ENCODE measurements at places on chromosomes 7 and 10.

DNA sequence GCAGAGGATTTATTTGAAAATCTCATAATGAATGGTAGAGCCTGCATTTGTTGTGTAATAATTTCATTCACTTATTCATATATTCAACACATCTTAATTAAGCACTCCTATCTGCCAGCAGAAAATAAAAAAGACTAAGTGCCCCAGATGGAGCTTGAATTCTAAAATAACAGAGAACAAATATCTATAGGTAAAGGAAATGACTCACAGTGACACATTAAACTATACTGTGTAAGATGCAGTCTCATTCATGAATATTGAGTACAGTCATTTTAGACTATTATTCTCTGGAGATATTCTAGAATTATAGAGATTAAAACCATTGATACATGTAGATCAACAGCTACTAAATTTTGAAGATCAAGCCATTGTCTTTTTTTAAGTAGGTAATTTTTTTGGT lies 72.1 kb downstream of the PTPRZ1 start:
- no peak for DNase-seq

DNA sequence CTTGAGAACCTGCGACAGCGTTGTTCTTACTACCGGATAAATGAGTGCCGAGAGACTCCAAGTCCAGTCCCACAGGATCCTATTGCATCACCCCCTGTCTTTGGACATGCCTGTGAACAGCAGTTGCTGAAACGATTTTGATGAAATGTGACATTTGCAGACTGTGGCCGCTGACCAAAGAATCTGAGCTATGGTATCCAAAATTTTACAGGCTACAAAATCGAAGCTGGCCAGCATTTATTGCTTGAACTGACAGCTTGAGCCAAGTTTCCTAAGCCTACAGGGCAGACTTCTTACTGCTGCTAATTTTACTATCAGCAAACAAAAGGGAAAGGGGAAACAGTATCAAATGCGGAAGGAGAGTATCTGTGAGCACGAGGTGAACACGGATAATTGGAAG lies 12.1 kb upstream of the NPVF start:
- no peak for DNase-seq

DNA sequence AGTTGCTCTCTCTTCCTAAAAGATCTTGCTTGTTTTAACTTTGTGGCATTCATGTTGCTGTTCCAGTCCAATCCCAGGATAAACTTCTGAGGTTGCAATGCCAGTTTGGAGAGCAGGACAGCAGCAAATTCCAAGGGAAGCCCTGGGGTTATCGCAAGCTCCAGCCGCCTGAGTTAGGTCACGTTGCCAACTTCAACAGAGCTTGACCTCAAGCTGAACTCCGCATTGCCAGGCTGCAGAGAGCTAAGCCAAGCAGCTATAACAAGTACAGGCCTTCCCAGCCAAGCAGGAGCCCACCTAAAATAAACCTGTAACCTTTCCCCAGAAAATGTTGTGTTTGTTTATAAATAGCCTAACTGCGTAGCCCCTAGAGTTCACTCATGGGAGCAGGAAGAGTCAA lies 138.9 kb upstream of the LYZL1 start:
- DNase-seq = no peak

GRCh38 chr7:1134951-1135350 lies 25.0 kb downstream of the ZFAND2A start:
- DNase-seq = no peak

DNA sequence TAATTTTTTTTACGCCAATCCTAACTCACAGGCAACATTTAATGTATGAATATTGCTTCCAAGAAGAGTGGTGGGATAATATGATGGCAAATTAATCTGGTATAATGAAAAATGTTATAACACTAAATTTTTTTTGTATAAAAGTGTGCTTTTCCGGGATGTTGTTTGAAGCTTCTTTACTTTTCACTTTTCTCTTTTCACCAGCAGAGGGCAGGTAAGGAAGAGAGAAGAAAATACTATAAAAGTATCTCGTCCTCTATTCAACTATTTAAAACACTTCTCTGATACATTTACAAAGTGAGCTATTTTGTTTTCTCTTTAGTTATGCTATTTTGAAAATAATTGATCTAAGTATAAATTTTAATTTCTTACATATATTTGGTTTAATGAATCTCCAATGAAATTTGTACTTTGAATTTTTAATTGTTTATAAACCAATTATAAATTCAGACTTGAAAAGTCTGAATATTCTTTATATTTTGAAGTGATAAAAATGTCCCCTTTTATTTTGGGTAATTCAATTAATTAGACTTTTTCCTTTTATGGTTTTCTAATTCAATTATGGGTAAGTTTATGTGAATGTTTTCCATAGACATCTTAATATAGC lies 20.7 kb upstream of the CFTR start:
- DNase-seq = no peak

DNA sequence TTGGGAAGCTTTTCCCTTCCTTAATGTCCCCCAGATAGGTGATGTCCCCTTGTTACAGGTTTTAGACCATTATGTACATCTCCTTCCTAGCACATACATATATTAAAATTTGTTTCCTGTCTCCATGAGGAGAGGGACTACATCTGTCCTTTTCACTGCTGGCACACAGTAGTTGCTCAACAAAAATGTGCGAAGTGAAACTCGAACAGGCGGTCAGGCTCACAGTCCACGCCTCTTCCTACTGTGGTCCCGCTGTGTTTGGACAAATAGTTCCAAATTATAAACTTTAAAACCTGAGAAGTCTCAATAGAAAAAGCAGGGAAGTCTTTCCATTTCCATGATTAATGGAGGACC lies 1.2 kb upstream of the HHEX start:
- no peak for DNase-seq

- DNase-seq = no peak
These were observed 436.3 kb downstream of the SORCS1 start for GRCh38 chr10:106728232-106728631.

DNA sequence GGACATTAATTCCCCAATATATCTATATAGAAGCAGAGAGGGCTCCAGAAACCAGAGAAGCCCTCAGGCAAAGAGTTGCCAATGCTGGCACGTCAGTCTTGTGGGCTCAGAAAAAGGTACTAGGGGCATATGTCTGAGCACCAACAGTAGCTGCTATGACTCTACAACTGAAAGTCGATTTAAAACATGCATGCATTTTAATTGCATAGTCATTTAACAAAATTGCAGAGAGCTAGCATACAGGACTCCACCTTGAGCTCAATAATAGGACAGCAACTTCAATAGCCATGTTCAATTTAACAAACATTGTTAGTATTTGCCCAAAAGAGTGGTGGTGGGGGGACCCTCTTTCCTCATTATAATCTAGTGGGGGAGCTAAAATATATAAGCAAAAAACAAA lies 126.5 kb downstream of the AMPH start:
- DNase-seq = no peak

- no peak for DNase-seq
These were observed 134.1 kb downstream of the SPAG6 start for GRCh38 chr10:22479419-22479818.

GRCh38 chr7:32058002-32058401 lies 12.2 kb downstream of the PDE1C start:
- no peak for DNase-seq

DNA sequence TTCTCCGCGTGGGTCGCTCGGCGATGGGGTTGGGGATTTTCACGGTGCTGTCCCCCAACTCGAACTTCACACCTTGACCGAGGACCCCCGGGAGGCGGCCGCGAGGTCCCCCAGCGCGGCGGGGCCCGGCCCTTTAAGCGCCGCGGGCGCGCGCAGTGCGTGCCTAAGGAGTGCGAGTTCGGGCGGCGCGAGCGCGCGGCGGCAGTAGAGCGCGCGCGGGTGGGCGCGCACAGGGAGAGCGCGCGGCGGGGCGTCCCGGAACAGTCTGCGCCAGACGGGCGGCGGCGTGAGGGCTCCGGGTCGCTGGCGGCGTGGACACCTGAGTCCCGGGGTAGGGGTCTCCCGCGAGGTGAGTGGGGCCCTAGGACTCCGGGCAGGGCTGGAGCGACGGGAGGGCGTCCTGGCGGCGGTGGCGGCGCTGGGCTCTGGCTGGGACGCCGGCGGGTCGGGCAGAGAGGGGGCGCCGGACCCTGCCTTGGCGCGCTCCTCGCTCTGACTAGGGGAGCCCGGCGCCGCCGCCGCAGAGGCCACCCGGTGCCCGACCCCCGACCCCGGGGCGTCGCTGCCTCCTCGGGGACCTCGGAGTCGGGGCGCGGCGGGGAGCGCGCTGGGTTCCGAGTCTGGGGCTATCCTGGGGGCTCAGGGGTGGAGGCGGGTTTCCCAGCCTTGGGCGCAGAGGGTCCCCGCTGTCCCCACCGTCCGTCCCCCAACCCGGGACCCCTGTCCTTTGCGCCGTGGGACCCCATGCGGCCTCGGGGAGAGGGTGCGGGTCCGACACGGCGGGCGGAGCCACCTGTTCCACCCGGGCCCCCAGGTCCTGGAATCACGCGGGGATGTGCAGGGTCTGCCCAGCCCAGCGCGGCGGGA lies at the start of gene PROSER2:
PROSER2 (plus strand) TSS at position 235 of the 867 bp plus-strand sequence. CDS start 28,722 bp downstream, outside the sequence.
- DNase-seq = peak; percentile 48

GRCh38 chr10:843703-844102 lies 87.8 kb downstream of the LARP4B start:
- DNase-seq = no peak

GRCh38 chr7:8119262-8119661 lies 142.7 kb downstream of the ICA1 start:
- DNase-seq = no peak

DNA sequence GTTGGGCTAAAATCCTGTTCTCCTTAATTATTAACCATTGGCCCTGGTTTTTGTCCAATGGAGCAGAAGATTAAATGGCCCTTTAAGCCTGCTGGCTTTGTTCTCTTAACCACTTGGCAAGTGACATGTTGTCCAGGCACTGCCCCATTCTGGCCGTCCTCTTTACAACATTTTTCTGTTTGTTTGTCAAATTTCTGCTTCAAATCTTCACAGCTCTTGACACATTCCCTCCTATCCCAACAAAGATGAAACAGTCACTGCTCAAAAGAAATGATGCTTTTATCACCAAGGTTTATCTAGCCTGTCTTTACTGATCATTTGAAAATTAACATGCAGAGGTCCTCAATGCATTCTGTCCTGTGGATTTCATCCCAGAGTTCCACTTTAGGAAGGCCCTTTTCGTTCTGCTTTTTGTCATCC lies 700.4 kb downstream of the KCNMA1 start:
- no peak for DNase-seq

DNA sequence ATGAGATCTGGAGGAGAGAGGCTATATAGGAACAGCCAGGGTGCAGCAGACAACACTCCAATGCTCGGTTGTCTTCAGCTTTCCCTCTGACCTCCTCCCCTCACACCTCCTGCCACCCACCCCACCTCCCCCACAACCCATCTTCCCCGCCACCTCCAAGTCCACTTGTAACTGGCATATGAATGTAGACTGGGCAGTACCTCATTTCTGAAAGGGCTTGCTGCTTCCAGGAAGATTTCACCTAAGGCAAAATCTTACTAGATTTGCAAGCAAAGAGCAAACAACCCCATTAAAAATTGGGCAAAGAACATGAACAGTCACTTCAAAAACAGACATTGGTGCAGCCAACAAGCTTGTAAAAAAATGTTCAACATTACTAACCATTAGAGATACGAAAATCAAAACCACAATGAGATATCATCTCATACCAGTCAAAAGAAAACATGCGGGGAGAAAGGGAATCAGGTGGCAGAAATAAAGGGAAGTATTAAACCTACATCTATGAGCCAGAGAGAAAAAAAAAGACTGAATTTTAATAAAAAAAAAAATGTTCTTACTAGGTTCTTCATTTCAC lies 164.6 kb upstream of the C1GALT1 start:
- DNase-seq = no peak

GRCh38 chr7:148579366-148579765 lies 11.2 kb upstream of the C7orf33 start:
- DNase-seq = no peak

- DNase-seq = no peak
These were observed 98.3 kb downstream of the CDH23 start for GRCh38 chr10:71494980-71495381.

GRCh38 chr10:106980495-106981451 lies 183.7 kb downstream of the SORCS1 start:
- DNase-seq = no peak

DNA sequence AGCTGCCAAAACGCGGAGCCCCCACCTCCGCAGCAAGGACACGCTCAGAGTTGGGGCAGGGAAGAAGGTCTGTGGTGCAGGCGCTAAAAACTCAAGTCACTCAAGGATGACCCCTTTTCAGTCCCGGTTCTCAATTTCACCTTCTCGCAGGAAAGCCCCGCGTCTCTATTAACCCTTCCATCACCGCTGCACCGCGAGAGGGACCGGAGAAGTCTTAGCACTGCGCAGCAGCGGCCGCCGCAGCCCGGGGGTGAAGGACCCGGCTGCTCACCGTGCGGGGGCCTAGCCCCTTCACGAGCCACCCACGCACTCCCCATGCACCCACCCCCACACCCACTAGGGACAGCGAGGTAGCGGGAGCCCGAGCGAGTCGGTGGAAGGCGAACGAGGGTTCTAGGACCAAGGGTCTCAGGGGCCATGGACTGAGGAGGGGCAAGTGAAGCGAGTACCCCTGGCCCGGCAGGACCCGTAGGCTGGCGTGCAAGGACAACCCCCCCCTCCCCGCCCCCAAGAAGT lies 162.9 kb downstream of the SH3PXD2A start:
- no peak for DNase-seq

GRCh38 chr7:1238450-1238882 lies 5.8 kb downstream of the UNCX start:
- DNase-seq = no peak

- peak; percentile 75 for DNase-seq
These were observed 68.5 kb downstream of the MAP3K8 start for GRCh38 chr10:30502266-30503060.

DNA sequence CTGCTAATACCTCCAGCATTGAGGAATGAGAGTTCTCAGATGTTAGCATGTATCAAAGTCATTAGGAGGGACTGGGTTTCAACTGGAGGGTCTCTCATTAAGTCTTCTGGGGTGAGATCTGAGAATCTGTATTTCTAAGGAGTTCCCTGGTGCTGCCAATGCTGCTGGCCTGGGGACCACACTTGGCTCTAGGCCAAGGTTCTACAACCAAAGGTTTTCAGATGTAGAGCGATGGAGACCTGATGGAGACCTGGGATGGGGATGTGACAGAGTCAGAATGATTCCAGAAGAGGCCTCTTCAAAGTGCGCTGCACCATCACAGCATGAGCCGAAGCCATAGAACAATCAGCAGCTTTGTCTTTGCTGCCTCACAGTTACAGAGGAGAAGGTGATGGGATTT lies 27.2 kb downstream of the ST8SIA6 start:
- no peak for DNase-seq

DNA sequence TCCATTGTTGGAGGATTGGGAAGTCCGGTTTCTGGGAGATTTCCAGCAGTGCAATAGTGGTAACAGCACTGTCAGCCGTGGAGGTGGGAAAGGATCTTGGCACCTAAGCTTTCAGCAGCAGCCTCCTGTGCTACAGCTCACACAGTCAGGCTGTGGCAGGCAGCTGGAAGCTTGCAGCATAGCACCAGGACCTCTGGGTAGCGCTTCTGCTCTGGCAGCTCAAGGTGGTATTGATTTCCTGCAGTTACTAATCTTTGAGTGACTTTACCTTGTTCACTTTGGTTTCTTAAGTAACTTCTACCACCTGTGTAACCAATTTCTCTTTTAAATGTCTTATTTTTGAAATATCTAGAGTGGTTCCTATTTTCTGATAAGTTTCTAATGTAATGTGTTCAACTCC lies 130.5 kb downstream of the LHFPL3 start:
- no peak for DNase-seq
